ENCODE measurements at places on chromosomes 12 and 14.
A peak's percentile ranks its signal among the peaks of the same experiment; 100 is the strongest.

GRCh38 chr12:8834230-8834629 is 11.8 kb downstream of the A2ML1 start:
- peak; percentile 64 for DNase-seq

DNA sequence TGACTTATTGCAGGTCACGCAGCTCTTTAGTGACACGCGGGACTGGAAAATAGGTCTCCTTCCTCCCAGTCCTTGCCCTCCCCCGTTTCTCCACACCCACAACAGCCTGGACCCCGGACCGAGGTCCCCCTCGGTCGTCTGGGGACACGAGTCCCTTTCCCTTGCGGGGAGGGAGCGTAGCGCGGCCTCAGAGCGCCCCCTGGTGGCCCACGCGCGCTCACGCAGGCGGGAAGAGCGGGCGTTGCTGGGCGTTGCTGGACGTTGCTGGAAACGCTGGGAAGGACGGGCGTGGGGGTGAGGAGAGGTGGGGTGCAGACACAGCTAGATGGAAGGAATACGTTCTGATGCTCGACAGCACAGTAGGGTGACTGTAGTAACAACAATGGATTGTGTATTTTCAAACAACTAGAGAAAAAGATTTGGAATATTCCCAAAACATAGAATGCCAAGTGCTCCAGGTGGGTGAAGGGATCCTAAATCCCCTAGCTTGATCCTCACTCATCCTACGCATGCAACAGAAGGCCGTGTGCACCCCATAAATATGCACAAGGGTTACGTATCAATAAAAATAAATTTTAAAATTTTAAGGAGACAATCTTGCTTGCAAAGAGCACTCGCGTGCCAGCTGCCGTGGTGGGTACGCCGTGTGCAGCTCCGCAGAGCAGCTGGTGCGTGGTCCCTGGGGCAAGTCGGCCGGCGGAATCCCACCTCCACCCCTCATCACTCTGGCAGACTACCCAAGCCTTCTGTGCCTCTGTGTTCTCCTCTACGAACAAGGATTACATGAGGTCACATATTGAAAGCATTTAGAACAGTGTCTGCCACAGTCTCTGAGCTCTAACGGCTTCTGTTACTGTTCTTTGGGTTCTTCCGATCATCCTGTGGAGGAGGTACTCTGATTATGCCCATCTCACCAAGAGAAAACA is 87.4 kb downstream of the B4GALNT3 start:
- peak; percentile 77 for DNase-seq

GRCh38 chr12:93019975-93020630 is 91.0 kb upstream of the EEA1 start:
- no peak for DNase-seq

DNA sequence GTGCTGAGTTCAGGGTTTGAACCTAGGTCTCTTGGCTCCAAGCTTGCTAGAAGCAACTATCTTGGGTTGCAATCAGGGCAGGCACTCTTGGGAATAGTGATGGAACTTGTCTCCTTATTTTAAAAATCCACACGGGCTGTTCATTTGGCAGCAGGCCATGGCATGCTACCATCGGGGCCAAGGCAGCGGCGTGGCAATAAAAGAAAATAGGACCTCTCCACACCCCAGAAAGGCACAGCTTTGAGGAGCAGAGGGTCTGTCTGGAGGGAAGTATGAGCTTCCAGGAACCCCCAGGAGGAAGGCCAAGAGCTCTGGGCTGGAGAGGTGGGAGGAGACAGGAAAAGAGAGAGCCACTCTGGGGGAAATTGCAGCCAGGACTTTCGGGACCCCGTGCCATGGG is 15.3 kb downstream of the RPS6KL1 start:
- DNase-seq = no peak

- no peak for DNase-seq
These were observed 30.0 kb upstream of the GRIP1 start for GRCh38 chr12:66708704-66709456.

DNA sequence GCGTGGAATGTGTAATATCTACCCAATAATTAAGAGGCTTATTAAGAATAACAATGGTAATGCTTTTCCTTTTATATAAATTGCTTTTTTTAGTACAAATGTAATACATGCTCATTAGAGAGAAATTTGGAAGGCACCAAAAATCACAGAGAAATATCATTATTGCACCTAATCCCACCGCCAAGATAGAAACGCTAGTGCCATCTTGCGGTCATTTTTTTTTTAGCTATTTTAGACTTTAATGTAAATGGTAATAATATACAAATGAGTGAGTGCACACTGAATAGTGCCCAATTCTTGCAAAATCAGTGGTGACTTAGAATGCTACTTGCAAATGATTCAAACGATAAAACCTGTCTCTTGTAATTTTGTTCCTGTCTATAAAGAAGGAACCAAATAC is 576.8 kb upstream of the TMEM132C start:
- DNase-seq = no peak

DNA sequence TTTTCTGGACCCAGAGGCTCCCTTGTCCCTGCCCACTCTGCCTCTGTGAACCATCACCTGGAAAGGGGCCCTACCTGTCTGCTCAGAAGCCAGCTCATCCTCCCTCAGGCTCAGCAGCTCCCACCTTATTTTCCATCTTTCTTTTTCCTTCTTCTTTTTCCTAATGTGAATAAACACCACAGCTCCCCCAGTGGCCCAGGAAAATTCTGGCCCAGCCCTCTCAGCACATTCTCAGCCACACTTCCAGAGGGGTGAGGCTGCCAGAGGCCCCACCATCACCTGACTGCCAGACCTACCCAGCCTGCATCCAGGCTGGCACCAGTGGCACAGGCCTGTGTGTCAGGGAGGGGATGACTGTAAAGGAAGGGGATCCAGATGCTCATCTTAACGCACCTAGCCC is 23.0 kb downstream of the ZFHX2 start:
- no peak for DNase-seq

DNA sequence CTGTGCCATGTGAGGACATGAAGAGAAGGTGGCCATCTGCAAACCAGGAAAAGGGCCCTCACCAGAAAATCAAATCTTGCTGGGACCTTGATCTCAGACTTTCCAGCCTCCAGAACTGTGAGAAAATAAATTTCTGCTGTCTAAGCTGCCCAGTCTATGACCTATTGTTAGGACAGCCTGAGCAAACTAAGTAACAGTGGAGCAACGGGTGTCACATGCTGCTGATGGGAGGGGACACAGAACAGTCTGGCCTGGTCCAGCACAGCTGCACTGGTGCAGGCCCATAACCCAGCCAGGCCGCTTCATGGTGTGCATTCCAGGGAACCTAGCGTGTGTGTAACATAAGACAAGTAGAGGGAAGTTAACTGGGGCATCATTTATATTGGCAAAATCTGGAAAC is 42.1 kb downstream of the GRIP1 start:
- DNase-seq = no peak

DNA sequence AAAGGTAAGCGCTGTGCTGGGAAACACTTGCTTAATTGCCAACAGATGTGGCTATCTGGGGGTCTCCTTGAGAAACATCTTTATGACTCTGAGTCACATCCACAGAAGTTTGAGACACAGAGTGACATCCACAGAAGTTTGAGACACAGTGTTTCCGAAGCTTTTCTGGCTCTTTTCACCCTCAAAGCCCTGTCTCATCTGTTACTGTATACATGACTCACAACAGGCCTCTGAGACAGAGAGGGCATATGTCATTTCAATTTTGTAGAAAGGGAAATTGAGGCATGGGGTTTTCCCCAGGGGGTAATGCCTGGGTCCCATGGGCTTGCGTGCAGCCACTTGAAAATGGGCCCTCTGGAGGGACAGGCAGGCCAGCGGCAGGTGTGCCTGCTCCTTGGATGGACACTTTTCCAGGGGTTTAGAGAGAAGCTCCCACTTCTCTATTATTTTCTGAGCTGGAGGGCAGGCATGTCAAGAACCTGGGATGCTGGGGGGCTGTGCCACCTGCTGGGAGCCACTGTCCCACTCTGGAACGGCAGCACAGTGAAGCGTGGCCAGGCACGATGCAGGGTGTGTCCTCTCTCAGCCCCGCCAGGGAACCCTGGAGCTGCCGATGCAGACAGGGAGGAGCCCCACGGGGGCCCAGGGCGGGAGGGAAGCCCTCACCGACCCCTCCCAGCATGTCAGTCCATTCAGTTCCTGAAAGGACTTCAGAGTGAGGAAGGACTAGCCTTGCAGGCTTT is 111.3 kb upstream of the FKBP4 start:
- DNase-seq = no peak
